NCI-H1436 (cell line): ENCODE measurements at places on chromosomes 1 and 21.

GRCh38 chr1:44631333-44631646 is 43.0 kb downstream of the TMEM53 start:
- DNase-seq = no peak

GRCh38 chr1:156419854-156420204 is 50.8 kb downstream of the RHBG start:
- no peak for DNase-seq

DNA sequence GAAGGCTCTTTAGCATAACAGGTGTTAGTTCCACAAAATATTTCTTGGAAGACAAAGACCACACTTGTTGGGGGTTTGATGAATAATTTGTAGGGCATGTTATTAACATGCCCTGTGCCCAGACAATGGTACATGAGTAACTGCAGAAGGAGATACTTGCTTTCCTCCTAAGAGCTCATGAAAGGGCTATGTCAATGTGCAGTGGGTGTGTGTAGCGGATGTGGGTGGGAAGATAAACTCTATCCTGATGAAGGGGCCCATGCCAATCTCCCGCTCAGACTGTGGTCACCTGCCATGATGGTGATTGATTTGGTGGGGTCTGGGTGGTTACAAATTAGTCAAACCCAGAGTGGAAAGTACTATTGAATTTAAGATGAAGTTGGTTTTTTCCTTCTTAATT is 69.8 kb upstream of the DNAH14 start:
- no peak for DNase-seq

- no peak for DNase-seq
Observed at GRCh38 chr1:177862916-177863315, 106.9 kb downstream of the SEC16B start.

DNA sequence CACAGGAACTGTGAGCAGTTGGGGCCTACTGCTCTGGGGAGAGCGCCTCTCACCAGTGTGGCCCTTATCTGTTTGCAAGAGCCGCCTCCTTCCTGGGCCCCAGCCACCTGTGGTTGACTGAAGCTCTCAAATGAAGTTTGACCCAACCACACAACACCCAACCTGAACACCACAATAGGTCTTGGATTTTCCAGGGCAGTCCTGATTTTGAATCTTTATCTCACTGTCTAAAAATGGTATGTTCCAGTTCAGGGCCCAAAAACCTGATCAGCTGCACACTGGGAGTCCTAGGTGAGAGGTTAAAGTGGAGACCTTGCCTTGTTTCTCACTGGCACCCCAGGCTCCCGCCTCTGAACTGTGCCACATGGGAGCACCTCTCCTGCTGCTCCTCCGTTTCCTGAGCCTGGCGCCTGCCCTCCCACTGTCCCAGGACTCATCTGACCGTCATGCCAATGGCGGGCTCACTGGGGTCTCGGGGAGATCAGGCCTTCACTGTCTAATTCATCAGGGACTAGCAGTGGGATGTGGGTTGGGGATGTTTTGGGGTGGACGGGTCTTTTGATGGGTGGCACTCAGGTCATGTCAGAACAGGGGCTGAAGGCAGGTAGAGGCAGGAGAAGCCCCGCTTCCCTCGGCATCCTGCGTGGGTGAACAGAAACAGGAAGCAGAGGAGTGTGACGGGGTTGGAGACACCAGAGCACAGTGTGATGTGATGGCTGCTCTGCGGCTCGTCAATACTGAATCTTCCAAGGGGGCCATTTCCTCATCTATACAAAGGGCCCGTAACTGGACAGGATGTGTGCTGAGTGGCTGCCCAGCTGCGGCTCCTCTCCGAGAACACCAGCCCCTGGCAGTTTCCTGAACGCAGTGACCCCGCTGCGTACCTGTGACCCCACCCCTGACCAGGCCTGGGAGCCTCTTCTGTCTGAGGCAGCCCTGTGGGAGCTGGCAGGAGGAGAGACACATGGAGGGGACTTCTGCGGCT is 59.6 kb upstream of the ITPKB start:
- no peak for DNase-seq

DNA sequence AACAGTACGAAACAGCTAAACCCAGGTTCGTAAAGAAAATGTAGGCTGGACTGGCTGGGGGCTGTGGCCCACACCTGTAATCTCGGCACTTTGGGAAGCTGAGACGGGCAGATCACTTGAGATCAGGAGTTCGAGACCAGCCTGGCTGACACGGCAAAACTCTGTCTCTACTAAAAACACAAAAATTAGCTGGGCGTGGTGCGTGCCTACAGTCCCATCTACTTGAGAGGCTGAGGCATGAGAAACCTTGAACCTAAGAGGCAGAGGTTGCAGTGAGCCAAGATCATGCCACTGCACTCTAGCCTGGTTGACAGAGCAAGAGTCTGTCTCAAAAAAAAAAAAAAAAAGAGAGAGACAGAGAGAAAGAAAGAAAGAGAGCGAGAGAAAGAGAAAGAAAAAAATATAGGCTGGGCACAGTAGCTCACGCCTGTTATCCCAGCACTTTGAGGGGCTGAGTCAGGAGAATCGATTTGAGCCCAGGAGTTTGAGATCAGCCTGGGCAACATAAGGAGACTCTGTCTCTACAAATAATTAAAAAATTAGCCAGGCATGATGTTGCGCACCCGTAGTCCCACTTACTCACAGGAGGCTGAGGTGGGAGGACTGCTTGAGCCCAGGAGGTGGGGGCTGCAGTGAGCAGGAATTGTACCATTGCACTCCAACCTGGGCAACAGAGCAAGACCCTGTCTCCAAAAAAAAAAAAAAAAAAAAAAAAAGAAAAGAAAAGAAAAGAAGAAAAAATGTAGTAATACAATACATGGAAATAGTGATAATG is 35.7 kb downstream of the CAPZB start:
- no peak for DNase-seq

DNA sequence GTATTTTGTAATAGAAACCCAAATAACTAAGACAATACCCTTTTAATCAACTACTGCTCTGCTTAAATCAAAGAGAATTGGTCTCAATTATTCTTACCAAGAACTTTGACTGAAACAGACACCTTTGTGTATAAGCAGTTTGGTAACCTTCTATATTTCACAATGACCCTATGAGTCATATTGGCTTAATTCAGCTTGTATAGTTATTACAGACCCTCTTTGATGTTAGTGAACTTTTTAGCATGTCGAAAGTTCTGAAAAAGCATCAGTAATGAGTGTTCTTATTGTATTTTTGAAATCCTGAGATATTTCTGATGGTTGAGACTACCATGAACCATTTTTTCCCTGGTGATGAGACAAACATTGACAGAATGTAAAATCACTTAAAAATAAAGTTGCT is 43.3 kb upstream of the RABGAP1L start:
- no peak for DNase-seq

- no peak for DNase-seq
Observed at GRCh38 chr1:231666937-231667608, 40.5 kb downstream of the DISC1 start.

DNA sequence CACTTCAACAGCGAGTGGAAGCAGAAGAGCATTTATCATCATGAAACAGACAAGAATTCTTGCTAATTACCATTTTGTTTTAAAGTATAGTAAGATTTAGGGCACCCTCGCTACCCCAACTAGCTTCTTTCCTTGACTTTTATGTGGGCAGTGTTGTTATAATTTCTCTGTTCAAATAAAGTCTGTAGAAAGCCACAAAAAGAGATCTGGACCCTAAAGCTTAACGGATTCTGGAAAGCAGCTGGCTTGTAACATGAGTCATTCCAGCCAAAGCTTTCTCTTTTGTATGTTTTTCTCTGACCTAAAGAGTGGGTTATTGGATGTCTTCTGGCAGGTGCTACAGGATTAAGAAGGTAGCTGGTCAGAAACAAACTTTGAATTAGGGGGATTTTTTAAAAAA is 37.4 kb downstream of the RUNX1 start:
- DNase-seq = no peak

- no peak for DNase-seq
Observed at GRCh38 chr1:67821263-67821662, 12.0 kb downstream of the GNG12 start.

DNA sequence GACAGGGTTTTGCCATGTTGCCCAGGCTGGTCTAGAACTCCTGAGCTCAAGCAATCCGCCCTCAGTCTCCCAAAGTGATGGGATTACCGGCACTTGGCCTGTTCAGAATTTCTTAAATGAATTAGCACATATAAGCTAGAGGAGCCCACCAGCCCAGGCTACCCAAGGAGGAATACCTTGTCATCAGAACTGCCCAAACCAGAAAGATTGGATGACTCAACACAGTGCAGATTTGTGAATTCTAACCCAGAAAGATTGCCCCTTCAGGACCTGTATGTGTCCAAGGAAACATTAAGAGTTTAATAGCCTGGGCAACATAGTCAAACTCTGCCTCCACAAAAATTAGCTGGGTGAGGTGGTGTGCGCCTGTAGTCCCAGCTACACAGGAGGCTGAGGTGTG is 14.0 kb upstream of the LIN9 start:
- DNase-seq = no peak

DNA sequence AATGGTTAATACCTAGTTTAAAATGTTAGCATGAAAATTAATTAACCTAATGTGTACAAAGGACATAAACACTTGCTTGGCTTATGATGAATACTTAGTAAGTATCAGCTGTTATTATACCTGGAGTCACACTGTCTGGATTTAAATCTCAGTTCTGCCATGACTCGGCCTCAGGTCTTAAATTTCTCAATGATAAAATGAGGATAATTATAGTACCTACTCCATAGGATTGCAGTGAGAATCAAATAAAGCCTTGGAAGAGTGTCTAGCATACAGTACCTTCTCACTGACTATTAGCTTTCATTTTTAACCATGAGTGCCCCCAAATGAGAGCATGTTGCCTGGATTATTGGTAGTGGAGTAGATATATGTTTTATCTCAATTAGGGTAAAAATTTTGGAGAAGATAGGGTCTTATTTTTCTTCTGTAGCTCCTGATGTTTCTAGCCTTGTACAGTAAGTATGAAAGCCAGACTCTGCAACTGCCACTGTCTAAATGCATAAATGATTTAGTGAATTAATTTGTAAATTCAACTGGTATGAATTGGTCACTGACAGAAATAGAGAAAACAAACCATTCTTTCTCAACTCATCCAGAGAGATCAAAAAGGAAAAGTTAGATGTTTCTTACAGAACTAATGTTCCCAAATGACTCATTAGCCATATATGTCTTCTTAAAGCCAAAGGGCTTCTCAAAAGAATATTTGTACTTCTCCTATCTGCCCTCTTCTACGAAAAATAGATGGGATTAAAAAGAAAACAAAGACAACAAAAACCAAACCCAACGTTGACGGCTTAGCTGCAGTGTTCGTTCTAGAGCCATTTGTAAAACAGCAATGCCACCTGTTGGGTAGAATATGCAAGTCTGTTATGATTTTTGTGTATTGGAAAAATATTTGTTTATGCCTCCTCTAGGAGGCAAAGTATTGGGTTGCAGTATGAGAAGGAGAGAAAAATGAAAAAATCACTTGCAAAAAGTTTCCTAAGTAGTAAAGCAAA is 53.8 kb upstream of the MROH9 start:
- no peak for DNase-seq

DNA sequence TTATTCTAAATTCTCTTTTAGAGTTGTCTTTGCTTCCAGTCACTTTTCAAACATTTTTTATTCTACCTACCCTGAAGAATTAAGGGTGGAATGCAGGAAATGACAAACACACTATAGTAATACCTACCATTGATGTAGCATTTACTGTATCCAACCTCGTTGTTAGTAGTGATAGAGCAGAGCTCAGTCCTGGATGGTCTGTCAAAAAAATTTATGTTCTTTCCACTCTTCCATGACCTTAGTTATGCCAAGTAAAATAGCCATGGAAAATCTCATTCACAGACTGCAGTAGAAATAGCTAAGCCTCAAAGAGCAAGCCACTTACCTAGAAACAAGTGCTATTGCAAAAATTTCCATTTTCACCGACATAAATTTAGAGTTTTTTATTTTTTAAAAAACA is 74.6 kb downstream of the CRB1 start:
- DNase-seq = no peak

DNA sequence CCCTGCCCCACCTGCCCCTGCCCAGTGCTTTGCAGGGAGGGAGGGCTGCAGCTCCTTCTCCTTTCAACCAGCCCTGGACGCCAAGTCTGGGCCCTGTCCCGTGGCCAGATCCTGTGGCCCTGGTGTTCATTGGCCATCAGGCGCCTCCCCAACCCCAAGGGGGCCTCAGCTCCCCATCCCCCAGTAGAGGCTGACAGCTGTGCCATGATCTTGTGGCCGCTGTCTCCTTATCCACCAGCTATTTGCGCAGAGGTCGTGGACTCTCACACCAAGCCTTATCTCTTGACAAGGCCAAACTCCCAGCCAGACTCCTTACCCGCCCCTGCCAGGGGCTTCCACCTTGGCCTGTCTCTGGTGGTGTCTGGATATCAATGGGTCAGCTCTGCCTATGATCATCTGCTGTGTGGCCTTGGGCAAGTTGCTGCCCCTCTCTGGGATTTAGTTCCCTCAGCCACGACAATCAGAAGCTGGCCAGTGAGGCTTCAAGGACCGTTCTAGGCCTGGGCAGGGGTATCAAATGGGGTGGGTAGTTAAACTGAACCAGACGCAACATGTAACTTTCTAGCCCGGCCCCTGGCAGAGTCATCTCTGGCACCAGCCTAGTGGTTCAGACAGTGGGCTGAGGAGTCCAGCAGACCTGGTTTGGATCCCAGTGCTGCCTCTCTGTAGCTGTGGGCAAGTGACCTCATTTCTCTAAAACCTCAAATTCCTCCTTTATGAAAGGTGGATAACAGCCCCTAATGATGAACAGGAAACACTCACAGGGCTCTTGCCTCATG is 3.3 kb upstream of the COL8A2 start:
- no peak for DNase-seq

GRCh38 chr1:74830766-74831165 is 97.8 kb downstream of the TYW3 start:
- no peak for DNase-seq

DNA sequence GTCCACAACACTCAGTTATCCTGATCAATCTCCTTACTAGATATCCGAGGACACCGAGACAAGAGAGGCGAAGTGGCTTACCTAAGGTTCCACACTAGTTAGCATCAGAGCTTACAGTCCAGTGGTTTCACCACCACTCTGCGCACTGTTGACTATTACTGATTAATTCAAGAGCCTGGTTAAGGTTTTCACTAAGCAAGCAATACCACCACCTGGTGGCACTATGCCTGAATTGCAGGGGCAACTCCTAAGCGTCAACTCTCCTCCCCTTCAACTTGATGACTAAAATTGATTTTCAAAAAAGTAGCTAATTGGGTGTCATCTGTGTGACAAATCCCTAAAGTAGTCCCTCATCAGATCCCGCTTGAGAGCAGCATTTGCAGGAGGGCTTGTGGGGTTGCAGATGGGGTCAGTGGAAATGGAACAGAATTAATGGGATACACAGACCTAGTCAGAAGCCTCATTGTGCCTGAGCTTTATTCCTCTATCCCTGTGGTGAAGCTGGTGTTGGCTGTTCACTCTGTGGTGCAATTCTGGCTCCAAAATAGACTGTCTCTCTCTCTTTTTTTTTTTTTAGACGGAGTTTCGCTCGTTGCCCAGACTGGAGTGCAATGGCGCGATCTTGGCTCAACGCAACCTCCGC is 9.1 kb downstream of the TTC22 start:
- no peak for DNase-seq
